ENCODE measurements at places on chromosomes 1 and 21.

DNA sequence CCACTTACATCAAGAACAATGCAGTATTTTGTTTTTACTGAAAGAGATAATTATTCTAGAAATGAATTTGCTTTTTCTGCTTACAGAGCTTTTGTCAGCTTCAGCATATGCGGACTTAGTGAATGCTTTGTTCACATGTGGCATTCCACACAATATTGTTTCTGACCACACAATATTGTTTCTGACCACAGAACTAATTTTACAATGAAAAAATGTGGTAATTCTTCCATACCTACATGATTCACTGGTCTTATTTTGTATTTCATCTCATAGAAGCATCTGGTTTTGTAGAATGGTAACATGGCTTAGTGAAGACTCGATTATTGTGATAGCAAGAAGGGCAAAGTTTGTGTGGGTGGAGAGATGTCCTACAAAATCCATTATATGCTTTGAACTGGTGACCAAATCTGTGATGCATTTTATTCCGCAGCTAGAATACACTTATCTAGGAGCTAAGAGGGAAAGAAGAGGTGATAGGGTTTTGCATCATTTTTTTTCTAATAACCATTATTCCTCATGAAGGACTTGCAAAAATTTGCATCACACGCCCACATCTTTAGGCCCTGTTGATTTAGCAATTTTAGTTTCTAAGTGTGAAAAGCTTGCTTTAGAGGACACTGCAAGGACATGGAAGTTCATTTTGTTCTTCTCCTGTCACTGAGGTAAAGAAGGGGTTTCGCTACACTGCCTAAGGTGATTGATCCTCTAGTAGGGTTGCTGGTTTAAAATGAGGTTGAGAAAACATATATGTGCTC, 75.3 kb downstream of the HLX start:
- DNase-seq = no peak

- no peak for DNase-seq
These were observed 2.8 kb downstream of the VPS72 start for GRCh38 chr1:151187205-151187604.

- DNase-seq = no peak
These were observed 48.1 kb downstream of the ZFYVE9 start for GRCh38 chr1:52189898-52190480.

GRCh38 chr1:61807606-61808140, 65.4 kb downstream of the PATJ start:
- DNase-seq = no peak

GRCh38 chr1:235939480-235939775, 72.7 kb upstream of the LYST start:
- DNase-seq = no peak

DNA sequence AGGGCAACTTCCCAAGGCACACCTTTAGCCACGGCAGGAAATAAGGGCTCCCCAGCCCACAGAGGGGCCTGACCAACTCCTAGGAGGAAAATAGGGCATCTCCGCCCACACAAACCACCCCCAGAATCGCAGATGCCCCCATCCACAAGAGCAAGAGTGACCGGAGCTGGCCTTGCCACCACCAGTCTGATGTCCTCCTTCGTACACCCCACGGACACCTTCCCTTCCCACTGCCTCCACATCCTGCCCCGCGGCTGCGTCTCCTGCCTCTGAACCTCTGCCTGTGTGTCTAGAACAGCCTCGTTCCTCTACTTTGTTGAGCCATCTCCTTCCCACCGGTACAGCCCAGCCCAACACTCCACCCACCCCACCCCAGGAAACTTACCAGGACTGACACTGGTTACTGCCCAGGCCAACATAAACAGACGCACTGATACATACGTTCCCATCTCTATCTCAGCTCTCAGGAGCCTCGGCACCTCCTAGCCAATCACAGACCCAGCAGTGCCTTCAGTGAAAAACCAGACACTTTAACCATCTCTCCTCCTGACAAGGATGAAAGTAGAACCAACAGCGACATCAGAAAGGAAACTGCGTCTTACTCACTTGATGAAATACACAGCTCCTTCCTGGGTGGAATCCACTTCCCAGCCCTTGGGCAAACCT, 7.6 kb upstream of the PLEKHA6 start:
- DNase-seq = no peak

GRCh38 chr1:248807067-248807737, 18.5 kb downstream of the SH3BP5L start:
- peak; percentile 8 for DNase-seq

- no peak for DNase-seq
These were observed 19.4 kb downstream of the ZBTB40 start for GRCh38 chr1:22471078-22471477.

GRCh38 chr1:23577056-23578004, 18.0 kb upstream of the ID3 start:
- no peak for DNase-seq

DNA sequence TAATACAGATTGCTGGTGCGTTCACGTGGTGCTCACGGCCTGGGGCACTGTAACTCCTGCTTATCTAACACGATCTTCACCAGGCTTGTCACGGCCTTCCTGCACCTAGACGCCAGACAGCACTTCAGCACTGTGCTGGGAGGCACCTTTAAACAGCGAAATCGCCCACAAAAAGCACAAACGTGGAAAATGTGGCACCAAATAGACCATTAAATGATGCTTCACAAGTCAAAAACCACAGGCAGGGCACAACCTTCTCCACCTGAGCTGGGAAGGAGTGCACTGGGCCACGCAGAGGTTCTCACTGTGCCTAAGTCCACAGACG, 20.0 kb downstream of the IBA57 start:
- no peak for DNase-seq

DNA sequence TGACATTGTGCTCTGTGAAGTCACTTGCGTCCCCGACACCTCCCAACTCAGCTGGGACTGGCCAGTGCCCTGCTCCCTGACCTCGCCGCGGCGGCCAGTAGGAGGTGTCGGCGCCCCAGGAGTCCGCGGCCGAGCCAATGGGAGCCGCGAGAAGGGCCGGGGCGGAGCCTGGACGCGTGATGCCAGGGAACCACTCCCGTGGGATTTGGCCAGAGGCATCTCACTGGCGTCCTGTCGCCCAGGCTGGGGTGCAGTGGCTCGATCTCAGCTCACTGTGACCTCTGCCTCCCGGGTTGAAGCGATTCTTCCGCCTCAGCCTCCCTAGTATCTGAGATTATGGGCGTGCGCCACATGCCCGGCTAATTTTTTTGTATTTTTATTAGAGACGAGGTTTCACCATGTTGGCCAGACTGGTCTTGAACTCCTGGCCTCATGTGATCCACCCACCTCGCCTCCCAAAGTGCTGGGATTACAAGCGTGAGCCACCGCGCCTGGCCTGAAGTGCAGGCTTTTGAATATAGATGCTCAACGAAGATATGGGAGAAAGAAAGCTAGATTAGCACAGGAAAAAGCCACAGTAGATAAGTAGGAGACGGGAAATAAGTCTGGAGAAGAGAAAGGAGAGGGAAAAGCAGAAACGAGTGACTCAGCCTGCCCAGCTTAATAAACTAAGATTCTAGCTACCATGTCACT, 38.0 kb downstream of the ZBTB8OS start:
- DNase-seq = peak; percentile 32

- no peak for DNase-seq
These were observed 4.0 kb upstream of the NKAIN1 start for GRCh38 chr1:31243501-31244286.

DNA sequence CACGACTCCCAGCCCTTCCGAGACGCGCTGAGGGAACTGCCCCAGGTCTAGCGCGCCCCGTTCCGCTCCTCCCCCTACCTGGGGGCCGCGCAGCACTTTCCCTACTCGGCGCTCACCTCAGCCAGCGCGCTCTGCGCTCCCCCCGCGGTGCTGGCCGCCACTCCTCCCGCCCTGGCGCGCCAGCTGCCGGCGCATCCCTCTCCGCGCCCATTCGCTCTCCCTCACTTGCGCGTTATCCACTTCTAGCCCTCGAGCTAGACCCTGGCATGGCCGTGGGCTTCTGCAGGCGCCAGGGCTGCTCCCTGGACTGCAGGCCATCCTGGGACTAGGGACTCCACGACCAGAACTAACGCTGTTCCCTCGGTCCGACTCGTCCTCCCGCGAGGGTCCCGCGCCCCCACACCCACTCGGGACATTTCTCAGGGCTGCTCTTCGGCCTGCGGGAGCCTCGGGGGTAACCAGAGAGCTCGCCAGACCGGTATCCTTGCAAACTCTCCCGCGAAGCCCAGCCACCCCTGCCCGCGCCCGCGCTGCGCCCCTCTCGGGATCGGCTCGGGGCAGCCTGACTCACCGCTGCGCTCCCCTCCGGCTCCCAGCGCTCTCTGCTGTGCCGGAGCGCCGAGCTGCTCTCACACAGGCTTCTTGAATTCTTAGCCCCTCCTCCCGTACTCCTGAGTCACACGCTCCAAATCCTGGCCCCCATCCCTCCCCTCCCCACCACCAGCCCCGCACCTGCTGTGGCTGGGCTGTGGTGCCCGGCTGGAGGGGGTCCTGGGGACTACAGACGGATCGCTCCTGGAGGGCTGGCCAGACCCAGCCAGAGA, at the start of gene NGF:
Gene NGF, minus strand, starts transcription at position 617 of the 824 bp plus-strand sequence. CDS start 51,454 bp downstream, outside the sequence.
- no peak for DNase-seq

DNA sequence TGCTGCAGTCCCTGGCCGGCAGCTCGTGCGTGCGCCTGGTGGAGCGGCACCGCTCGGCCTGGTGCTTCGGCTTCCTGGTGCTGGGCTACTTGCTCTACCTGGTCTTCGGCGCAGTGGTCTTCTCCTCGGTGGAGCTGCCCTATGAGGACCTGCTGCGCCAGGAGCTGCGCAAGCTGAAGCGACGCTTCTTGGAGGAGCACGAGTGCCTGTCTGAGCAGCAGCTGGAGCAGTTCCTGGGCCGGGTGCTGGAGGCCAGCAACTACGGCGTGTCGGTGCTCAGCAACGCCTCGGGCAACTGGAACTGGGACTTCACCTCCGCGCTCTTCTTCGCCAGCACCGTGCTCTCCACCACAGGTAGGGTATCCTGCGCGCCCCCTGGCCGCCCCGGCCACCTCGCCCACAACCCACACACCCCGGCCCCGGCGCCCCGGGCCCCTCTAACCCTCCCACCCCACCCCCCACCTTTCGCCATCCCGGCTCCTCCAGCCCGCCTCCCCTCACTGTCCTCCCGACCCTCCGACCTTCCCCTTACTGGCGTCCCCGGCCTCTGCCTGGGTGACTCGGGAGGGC, 352 bp downstream of the KCNK1 start:
- no peak for DNase-seq

GRCh38 chr1:246069581-246069980, 437.5 kb downstream of the SMYD3 start:
- DNase-seq = no peak

DNA sequence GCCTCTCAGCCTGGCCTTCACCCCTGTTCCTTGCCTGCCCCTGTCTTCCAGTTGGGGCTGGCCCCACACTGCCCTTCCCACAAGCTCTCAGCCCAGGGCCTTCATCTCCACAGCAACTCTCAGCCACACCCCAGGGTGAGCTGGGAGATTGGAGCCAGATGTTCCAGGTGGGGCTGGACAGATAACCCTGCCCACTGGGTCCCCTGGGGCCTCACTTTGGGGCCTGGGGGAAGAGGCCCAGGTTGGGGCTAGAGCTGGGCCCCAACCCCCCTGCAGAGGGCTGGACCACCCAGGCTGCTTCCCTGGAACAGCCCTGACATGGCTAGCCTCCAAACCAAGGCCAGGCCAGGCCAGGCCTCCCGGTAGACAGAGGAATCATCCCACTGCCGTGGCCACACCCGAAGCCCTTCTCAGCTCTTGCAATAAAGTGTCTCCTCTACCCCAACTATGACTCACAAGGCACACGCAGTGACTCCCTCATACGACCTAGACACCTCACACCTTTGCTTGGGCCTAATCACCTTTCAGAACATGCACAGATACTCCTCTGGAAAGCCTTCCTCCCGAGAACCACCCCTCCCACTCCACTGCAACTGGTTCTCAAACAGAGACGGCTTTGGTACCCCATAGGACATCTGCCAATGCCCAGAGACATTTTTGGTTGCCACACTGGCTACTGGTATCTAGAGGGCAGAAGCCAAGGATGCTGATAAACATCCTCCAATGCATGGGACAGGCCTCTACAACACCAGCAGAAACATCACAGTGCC, 22.2 kb downstream of the SLC2A1 start:
- DNase-seq = no peak

DNA sequence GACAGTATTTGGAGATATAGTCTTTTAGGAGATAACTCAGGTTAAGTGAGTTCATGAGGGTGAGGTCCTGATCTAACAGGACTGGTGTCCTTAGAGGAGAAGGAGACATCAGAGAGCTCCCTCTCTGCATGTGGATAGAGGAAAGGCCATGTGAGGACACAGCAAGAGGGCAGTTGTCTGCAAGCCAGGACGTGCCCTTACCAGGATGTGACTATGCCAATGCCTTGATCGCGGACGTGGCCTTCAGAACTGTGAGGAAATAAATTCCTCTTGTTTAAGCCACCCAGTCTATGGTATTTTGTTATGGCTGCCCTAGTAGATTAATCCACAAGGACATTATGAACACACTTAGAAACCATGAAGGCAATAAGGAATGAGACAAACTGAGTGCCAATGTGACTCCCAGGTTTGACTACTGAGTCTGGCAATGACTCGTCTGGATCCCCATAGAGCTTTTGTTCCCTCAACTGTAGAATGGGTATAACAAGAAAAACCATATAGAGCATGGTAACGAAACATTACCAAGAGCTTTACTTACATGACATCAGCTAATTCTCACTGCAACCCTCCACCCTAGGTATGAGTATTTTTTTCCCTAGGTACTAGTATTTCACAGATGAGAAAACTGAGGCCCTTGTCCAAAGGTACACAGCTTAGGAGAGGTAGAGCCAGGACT, 6.5 kb downstream of the URB1 start:
- DNase-seq = no peak

GRCh38 chr1:13763222-13763621, 63.2 kb downstream of the PRDM2 start:
- no peak for DNase-seq

- no peak for DNase-seq
These were observed 26.9 kb upstream of the ESRRG start for GRCh38 chr1:216750031-216750627.

- DNase-seq = no peak
These were observed 48.8 kb downstream of the PIK3CD start for GRCh38 chr1:9700340-9700739.

DNA sequence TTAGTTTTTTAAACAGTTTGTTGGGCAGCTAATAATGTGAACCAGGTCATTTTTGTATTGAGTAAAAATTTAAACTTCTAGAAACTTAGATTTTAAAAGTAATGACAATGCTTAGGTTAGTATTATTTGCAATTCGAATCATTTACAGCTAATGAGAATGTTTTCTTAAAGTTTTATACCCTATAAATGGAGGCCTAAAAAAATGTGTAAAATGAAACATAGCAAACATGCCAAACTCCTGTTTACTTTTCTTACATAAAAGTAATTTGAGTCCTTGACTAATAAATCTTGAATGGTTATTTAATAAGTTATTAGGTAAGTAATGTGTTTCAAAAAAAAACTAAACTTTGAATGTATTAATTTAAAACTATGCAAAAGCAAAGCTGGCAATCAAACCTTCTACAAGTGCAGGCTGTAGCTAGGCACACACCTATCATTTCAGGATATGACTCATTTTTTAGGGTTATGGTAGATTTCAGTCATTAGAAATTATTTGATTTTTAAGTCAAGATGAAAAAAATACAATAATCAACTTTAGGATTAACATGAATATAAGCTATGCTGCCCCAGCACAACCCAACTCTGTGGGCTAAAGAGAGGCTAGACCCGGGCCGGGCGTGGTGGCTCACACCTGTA, 41.5 kb downstream of the CLSTN1 start:
- DNase-seq = no peak

- no peak for DNase-seq
These were observed 948 bp downstream of the STK40 start for GRCh38 chr1:36384542-36385409.

- no peak for DNase-seq
These were observed 506.0 kb downstream of the BRINP3 start for GRCh38 chr1:189971656-189972055.
